Right hindlimb (tissue), 1 donor: ENCODE measurements at places on chromosomes 5 and 9.

GRCh38 chr9:114048533-114049415 is 29.3 kb downstream of the AMBP start:
- no peak for DNase-seq

DNA sequence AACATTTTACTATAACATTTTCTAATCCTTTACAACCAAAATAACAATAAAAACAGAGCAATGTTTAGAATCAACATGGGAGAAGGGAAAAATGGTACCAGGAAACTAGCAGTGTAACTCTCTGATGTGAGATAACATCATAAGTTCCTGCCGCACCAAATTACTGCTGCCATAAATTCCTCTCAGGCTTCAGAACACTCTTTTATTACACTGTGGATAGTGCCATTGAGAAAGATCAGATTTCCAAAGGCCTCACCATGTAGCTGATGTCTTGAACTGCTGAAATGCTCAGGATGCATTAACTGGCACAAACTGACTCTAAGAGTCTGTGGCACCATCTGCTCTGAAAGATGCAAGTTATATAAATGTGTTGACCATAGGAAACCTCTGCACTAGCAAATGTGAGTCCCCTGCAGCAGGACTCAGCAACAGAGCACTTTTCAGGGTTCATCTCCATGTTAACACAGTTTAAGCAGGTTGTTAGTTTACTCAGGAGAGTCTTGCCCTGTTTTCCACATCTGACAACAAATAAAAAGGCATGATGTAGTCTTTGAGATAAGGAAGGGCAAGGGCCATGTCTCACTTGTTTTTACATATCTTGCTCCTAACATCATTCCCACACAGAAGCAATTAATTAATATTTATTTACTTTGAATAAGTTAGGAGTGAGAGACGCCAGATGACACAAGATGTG is 218.1 kb downstream of the CETN3 start:
- DNase-seq: no peak

GRCh38 chr5:52010454-52010853 is 627.2 kb downstream of the ISL1 start:
- DNase-seq: no peak

DNA sequence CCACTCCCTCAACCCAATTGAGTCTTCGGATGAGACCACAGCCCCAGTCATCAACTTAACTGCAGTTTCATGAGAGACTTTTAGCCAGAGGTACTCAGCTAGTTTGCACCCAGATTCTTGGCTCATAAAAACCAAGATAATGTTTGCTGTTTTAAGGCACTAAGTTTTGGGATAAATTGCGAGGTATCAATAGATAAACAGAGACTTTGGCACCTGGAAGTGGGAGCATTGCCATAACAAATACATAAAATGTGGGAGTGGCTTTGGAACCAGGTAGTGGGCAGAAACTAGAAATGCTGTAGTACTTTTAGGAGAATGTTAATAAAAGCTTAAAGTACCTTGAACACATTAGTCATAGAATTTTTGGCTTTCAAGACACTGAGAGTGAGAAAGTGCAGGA is 439.8 kb downstream of the SH3GL2 start:
- no peak for DNase-seq

DNA sequence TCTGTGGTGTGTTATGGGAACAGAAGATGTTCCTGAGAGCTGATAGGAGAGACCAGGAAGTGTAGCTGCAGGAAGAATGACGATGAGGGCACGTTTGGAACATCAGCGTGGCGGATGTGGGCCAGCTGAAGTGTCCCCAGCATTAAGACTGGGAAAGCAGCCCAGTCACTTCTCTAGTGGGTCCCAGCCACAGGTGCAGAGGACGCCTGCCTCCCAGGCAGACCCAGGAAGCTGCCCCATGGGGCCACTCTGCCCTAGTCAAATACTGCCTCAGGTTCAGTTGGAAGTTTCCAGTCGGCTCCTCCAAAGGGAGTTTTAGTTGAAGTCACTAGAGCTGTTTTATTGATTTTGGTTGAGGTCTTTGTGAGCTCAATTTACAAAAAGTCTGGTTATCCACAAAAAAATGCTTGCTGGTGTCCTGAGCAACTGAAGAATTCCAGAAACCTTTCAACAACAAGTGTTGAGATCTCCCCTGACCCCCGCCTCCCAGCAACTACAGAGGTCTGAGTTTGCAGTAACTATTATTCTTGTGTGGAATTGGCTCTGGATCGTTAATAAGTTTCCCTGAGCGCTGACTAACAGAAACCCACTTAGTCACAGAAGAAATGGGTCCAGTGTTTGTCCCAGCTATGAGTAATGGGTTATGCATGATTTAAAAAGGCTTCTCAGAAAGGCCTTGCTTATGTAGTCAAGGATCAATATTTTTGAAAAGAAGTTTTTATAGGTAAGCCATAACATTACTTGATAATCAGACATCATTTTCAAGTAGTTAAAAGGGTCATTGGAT is 294.1 kb downstream of the FANCC start:
- peak; percentile 62 for DNase-seq

- no peak for DNase-seq
Measured at GRCh38 chr9:2785060-2785950, 58.6 kb downstream of the PUM3 start.

DNA sequence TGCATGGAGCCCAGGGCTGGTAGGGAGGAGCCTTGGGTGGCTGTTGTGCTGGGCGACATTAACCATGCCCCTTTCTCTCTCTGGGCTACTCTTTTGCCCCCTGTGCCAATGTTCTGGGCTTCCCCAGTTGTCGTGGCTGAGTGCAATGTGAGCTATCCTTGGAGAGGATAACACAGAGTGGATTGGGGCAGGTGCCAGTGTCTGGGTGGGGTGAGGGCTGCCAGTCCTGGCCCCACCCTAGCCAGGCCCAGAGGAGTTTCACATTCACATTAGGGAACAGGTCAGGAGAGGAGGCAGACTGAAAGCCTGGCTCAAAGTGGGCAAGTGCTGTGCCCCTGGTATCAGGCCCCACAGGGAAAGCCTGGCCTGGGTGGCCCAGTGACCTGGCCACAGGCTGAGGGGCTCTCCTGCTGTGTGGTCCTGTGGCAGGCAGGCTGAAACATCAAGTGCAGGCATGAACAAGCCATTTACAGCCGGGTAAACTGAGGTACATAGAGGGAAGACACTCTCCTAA is 7.5 kb upstream of the NDST1 start:
- DNase-seq: no peak

DNA sequence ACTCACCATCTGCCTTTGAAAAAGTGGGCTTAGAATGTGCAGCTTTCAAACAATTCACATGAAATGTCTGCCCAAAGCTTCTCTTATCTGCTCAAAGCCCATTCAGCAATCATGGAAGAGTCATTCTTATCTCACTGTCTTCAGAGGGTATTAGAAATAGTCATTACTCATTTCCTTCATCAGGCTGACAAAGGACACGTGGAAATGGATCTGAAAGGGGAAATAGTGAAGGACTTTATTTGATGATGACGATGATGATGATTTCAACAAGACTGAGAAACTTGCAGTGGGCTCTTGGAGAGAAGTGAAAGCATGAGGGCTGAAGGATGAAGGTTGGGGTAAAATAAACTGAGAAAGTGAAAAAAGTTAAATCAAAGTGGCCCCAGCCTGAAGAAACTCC is 194.3 kb downstream of the SMARCA2 start:
- no peak for DNase-seq

DNA sequence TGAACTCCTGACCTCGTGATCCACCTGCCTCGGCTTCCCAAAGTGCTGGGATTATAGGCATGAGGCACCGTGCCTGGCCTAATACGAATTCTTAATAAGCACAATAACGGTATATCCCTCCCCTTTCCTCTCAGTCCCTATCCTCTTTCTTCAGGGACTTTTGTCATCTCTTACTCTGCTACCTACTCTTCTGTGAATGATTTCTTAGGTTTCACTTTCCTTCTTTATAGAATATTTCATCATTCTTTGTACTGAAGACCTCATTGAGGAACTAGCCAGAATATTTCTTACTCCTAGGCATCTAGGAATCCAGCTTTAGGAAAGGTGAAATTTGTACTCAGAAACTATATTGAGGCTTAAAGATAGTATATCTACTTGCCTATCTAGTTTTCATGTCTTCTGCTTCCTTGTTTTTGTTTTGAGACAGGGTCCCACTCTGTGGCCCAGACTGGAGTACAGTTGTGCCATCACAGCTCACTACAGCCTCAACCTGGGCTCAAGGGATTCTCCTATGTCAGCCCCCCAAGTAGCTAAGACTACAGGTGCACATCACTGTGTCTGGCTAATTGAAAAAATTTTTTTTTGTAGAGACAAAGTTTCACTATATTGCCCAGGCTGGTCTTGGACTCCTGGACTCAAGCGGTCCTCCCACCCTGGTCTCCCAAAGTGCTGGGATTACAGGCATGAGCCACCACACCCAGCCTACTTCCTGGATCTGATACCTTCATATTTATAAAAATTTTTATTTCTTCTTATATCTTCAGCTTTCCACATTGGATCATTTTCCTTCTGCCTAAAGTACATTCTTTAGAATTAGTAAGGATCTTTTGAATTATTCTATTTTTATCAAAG is 69.7 kb downstream of the GPBP1 start:
- no peak for DNase-seq

GRCh38 chr5:116557669-116558271 is 16.9 kb downstream of the SEMA6A start:
- no peak for DNase-seq

GRCh38 chr9:68834931-68835520 is 130.0 kb downstream of the PIP5K1B start:
- no peak for DNase-seq

DNA sequence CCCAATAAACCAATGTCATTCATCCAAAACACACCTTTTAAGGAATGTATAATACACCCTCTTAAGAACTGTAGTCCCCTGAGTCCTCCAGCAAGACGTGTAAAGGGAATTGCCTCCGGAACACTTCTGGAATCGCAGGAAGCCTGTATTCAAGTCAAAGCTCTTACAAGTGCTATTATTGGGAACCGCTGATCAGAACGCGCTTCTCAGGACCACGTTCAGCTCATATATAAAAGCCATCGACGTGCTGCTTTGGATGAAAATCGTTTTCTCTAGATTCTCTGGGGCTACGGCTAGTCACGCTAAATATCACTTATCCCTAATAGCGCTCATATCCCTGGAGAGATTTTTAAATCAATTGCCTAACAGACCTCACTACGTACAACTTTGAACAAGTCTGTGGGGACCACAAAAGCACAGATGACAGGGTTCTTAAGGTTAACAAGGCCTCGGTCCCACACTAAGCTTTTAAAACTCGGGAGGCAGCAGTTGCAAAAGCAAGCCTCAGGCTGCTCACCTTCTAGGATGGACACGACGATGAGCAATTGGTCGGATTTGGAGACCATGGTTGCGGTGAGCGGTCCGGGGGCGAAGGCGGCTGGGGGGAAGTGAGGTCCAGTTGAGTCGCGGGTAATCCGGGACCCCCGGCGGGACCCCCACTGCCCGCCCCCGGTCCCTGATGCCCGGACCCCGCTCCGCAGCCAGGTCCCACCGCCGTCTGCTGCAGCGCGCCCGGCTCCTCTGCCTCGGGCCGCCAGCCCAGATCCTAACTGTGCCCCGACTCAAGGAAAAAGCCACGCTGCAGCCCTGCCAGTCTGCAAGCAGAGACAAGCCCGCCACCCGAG is 548 bp downstream of the CEP120 start:
- no peak for DNase-seq

DNA sequence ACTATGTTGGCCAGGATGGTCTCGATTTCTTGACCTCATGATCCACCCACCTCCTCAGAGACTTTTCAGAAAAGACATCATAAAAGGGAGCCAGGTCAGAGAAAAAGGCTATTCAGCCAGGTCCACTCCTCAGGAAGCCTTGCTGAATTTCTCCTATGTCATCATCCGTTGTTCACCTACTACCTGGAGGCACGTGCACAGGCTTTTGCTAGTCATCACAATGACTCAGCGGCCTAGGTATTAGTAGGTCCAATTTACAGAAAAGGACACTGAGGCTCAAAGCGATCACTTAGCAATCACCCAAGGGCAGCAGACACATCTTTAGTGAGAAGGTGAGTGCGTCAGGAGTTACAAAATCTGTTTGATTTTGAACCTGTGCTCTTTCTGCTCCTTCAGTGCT is 72.3 kb upstream of the RAD23B start:
- no peak for DNase-seq

DNA sequence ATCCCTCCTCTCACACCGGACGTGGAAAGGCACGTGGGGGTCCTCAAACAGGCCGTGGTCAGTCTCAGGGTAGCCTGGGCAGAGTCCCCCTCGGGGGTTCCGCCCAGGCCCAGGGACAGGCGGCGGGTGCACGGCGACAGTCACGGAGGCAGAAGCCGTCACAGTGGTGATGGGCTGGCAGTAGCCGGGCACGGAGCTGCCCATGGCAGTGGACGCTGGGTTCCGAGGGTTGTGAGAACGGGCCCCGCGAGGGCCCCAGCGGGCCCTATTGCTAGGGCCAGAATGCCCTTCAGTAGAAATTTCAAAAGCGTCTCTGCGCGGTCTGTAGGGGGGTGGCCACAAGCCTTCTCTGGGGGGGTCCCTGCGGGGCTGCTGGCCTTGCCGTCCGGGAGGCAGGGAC is 69.8 kb downstream of the PTCH1 start:
- no peak for DNase-seq

GRCh38 chr5:60519372-60519771 is 180.6 kb downstream of the DEPDC1B start:
- DNase-seq: no peak

GRCh38 chr5:90440644-90441043 is 31.1 kb upstream of the CETN3 start:
- DNase-seq: no peak

- no peak for DNase-seq
Measured at GRCh38 chr5:156621719-156622118, 228.4 kb upstream of the PPP1R2B start.

- no peak for DNase-seq
Measured at GRCh38 chr5:54088081-54088480, 222.3 kb downstream of the ARL15 start.

DNA sequence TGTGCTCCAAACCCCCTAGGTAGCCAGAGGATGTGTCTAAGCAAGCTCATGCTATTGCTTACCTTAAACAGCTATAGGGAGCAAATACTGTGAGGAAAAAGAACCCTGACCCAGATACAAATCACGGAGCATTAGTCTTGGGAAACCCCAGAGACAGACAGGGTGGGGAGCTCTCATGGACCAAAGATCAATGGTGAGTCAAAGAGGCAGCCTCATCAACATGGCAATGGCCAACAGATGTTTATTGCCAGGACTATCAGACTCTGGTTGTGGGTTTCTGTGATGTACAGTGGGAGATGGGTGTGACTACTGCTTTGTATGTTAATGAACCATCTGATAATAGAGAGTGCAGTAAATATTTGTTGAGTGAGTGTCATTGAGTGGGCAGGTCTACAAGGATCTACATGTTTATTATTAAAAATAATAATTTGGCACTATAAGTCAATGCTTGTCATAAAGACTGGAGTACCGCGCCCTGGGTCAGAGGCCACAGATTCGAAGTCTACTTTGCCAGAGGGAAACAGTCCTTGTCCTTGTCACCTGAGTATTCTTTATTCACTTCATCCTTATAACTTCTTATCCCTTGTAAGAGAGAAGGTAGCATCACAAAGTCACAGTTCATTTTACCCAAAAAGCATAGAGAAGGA is 56.5 kb upstream of the RAI14 start:
- DNase-seq: no peak

DNA sequence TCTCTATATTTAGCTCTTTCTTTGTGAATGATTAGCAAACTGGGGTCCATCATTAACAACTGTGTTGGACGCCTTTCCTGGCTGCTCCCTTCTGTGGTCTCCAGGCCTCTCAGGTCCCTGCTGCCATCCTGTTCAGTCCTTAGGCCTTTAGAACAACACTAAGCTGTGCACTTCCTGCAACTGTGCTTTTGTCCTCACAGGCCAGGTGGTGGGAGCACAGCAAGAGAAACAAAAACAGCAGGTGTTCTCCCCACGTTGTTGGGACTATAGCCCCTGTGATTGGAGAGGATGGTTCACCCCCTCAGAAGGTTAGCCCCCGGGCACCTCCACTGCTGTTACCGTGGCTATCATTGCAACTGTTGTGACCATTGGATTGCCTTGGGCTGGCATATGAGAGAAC is 41.7 kb upstream of the CLINT1 start:
- DNase-seq: no peak
